Stimulated activated CD8-positive, alpha-beta memory T cell treated with anti-CD3 and anti-CD28 coated beads, Interleukin-4, amount 100 ng/mL, for 4 hours (primary cell): ENCODE measurements at places on chromosomes 6 and 20.

DNA sequence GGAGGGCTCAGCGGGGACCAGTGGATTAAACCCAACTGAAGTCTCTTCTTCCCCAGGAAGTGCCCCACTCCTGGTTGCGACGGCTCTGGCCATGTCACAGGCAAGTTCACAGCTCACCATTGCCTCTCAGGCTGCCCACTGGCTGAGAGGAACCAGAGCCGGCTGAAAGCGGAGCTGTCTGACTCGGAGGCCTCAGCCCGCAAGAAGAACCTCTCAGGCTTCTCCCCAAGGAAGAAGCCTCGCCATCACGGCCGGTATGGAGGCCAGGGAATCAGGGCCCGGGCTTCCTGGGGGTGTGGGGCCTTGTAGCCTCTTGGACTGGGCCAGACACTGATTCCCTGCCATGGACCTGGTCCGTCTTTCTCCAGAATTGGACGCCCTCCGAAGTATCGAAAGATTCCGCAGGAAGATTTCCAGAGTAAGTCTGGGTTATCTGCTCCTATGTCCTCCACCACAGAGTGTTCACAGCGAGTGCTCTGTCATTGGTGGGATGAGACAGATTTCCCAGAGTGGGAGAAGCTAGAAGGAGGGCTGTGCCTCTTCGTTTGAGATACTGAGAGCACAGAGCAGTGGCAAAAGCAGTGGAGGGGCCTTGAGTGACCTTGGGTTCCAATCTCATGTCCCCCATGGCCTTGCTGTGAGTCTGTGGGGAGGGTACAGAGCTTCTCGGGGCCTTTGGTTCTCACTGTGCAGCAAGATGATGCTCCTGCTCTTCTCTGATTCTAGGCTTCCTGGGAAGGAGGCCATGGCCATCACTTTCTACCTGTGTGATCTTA lies 22.6 kb upstream of the SGK2 start:
- DNase-seq = no peak

GRCh38 chr6:167129159-167129558 lies 6.3 kb downstream of the CCR6 start:
- DNase-seq = no peak

GRCh38 chr6:87574237-87574804 lies 15.5 kb downstream of the RARS2 start:
- no peak for DNase-seq

DNA sequence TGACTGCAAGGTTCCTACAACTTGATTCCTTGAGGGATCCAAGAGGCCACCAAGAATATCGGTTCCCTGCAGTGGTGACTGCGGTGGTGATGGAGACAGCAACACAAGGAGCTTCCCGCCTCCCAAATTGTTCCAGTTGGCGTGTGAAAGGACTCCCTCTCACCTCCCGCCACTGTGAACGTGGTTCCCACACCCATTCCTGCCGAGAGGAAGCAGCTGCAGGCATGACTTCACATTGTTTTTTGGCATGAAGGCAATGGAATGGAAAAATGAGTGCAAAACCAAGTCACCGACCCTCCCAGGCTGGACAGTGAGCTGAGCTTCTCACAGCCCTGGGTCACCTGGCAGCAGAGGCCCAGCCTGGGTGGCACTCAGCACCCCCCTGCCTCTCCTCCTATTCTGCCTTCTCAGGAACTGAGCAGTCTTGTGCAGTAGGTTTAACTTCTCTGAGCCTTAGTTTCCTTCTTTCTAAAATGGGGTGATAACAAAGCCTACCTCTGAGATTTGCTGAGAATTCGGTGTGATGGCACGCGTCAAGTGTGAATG lies 75.0 kb downstream of the CNKSR3 start:
- DNase-seq = no peak

DNA sequence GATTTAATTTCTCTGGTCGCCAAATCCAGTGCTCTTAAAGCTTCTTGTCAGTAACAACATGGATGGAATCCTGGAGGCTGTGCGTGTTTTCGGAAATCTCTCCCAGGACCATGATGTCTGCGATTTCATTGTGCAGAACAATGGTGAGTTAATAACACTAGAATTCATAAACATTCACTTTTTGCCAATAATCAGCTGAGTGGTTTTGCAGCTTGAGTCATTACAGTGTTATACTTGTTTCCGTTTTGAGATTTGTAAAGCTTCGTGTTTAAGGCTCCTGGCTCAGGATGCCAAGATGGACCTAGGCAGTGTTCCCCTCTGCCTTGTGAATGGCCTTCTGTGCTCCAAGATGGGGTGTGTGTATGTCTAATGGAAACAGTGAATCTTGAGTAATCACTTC lies 113.8 kb downstream of the ARMC2 start:
- DNase-seq = no peak

GRCh38 chr20:50921803-50922501 lies 9.3 kb downstream of the ADNP start:
- DNase-seq = no peak

DNA sequence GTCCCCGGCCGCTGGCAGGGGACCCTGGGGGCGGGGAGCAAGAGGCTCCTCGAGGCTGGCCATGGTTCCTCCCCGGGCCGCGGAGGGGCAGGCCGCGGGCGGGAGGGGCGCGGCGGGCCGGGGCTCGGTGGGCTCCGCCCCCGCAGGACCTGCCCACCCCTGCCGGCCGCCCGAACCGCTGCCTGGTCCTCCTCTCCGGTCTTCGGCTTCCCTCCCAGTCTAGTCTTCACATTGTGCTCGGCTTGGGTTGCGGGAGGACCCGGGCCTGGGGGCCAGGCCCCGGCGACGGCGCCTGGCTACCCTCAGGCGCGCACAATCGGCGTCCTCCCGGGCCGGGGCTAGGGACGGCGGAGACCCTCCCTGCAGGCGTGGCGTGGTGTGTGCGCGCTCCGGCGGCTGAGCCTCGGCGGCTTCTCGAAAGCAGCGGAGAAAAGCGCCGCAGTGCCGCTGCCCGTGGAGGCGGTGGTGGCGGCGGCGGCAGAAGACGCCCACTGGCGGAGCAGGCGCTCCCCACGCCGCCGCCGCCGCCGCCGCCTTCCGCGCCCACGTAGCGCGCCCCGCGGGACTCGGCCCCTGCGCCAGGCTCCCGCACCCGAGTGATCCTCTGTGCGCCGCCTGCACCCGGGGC lies at the start of gene PDE10A:
Gene PDE10A (minus strand): TSS at position 493 of the 628 bp plus-strand sequence. CDS start 430 bp downstream, at position 63.
- DNase-seq = no peak

- no peak for DNase-seq
These were observed 1166.3 kb upstream of the CITED2 start for GRCh38 chr6:140540743-140541142.

- no peak for DNase-seq
These were observed 100.1 kb downstream of the ARID1B start for GRCh38 chr6:156877126-156877863.

DNA sequence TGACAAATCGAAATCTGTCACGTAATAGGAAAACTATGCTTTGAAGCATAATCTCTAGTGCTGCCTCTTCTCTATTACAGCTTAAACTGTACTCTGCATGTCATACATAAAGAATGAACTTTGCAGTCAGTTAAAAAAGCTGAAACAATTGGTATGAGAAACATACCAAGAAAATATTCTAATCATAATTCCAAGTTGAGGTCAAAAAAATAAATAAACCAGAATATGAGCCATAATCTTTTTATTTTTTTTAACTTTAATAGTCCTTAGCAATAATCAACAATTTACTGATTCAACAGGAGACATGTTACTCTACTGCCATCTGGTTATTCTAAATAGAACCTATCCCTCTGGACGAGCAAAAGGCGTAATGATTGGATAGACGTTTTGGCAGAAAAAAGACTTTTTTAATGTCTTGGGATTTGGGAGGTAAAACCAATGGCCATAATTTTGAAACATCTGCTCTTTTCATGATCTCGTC lies 224.4 kb upstream of the FLRT3 start:
- DNase-seq = no peak

DNA sequence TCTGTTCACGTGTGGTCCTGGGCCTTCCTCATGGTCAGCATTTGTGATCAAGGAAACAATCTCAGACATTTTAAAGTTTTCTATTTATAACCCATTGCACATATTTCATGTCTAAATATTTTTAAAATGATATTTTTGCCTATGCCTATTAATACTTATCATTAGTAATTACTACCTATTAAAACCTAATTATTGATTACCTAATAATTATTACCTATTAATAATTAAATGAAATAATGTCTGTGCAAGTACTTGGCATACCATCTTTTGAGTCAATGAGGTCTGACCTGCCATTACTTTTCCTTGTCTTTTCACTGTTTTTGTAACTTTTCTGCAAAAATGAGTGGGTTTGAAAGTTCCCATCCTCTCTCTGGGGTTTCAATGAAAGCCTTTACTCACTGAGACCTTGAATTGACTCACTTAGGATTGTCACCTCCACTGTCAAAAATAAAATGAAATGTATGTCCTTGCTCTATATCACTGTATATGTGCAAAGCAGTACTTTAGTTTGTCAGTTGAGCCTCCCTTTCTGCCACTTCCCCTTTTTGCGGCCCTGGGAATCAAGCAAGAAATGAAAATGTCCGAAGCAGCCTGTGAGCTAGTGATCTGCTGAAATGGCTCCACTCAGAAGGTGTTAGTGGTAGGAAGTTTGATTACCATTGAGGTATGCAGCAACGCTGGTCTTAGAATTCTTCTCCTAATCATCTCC lies 87.8 kb downstream of the L3MBTL3 start:
- DNase-seq = no peak
